ENCODE measurements at places on chromosomes 16 and 17. TPM values are rescaled to one million over a fixed set of nuclear protein-coding genes. Genes with fewer than 3 reads are reported as not detected.

The KRT33A gene
- not detected for total RNA-seq

The TNFSF13 gene
- total RNA-seq = 49.2 TPM

The PYDC1 gene
- total RNA-seq = not detected

The IQCK gene
- 18.1 TPM for total RNA-seq

The FN3K gene
- 8.3 TPM for total RNA-seq

The SDR42E2 gene
- not detected for total RNA-seq

Data from thoracic aorta (tissue), 2 donors.